Pulmonary artery endothelial cell (primary cell): ENCODE measurements at places on chromosomes 3 and 15. TPM values are rescaled to one million over a fixed set of nuclear protein-coding genes. Genes with fewer than 3 reads are reported as not detected.

CLCN2 gene
- total RNA-seq, result 2.2 and 2.6 TPM in 2 replicates

CCR8 gene
- not detected in 2 replicates for total RNA-seq

DHFR2 gene
- total RNA-seq, result 2.6 and 3.0 TPM in 2 replicates

QTRT2 gene
- total RNA-seq, result 40.5 and 56.2 TPM in 2 replicates

IL17RD gene
- total RNA-seq, result 1.5 and 1.8 TPM in 2 replicates

CDCP1 gene
- total RNA-seq, result 3.7 and 6.6 TPM in 2 replicates

THPO gene
- total RNA-seq, result 0.07 TPM in 1 of 2 replicates, not detected in the other

NEDD4 gene
- total RNA-seq, result 32.8 and 47.2 TPM in 2 replicates

ZIC1 gene
- 2.1 and 6.9 TPM in 2 replicates for total RNA-seq

GOLGA8R gene
- 1.1 and 1.3 TPM in 2 replicates for total RNA-seq

SCN5A gene
- 8.4 and 13.6 TPM in 2 replicates for total RNA-seq

ZDHHC23 gene
- 3.4 and 6.1 TPM in 2 replicates for total RNA-seq

GNAT1 gene
- total RNA-seq, result under 0.01 TPM in 1 of 2 replicates, not detected in the other

WDR93 gene
- total RNA-seq, result under 0.01 and 0.07 TPM in 2 replicates

HCLS1 gene
- 48.7 and 66.3 TPM in 2 replicates for total RNA-seq

EPHA3 gene
- not detected in 2 replicates for total RNA-seq

CTXND1 gene
- not detected in 2 replicates for total RNA-seq
